Fibroblast of the aortic adventitia (primary cell): ENCODE measurements at places on chromosomes 1 and 21. TPM values are rescaled to one million over a fixed set of nuclear protein-coding genes. Genes with fewer than 3 reads are reported as not detected.

FLG2 gene
- total RNA-seq = not detected in 2 replicates

EDN2 gene
- total RNA-seq = not detected in 2 replicates

FGGY gene
- 16.9 and 17.5 TPM in 2 replicates for total RNA-seq

SLFNL1 gene
- total RNA-seq = 0.09 and 0.57 TPM in 2 replicates

ESPN gene
- not detected in 2 replicates for total RNA-seq

IGSF9 gene
- total RNA-seq = 2.0 TPM in 1 of 2 replicates, not detected in the other

CCDC30 gene
- total RNA-seq = 1.4 and 5.8 TPM in 2 replicates

PALMD gene
- 2.4 and 6.0 TPM in 2 replicates for total RNA-seq

REN gene
- not detected in 2 replicates for total RNA-seq

ANXA9 gene
- total RNA-seq = 0.09 and 0.49 TPM in 2 replicates

LCK gene
- total RNA-seq = not detected in 2 replicates

RAB7B gene
- total RNA-seq = 4.3 and 7.4 TPM in 2 replicates

PAX7 gene
- not detected in 2 replicates for total RNA-seq

WDR64 gene
- total RNA-seq = not detected in 2 replicates

DPH5 gene
- total RNA-seq = 34.9 and 39.9 TPM in 2 replicates

MLLT11 gene
- 2.0 and 6.1 TPM in 2 replicates for total RNA-seq

RHCE gene
- 0.27 and 0.33 TPM in 2 replicates for total RNA-seq

SDC3 gene
- 26.8 and 47.5 TPM in 2 replicates for total RNA-seq

CTSK gene
- total RNA-seq = 547 and 1,513 TPM in 2 replicates

SUCO gene
- 44.2 and 53.3 TPM in 2 replicates for total RNA-seq

FBLIM1 gene
- 41.0 and 114 TPM in 2 replicates for total RNA-seq

CLDN8 gene
- total RNA-seq = not detected in 2 replicates

SMCP gene
- total RNA-seq = not detected in 2 replicates

ATP6V1G3 gene
- total RNA-seq = not detected in 2 replicates
